Sciatic nerve (tissue), 2 donors: ENCODE measurements at places on chromosomes 6 and 20.

GRCh38 chr6:168649209-168649608, 208.2 kb downstream of the SMOC2 start:
- no peak for DNase-seq

DNA sequence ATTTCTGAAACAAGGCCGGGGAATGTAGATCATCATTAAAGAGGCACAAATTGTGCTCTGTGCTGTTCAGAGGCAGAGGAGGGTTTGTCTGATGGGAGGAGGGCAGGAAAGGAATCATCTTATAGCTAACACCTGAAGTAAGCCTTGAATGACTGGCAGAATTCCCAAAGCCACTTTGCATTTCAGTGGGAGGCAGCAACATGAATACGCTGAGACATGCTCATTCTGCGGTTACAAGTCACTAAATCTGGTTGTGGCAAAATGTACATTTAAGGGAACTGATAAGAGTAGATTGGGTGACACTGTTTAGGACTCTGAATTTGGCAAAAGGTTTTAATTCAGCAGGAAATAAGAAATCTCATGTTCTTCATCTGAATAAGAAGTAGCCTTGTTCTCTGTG, 4.4 kb upstream of the COL19A1 start:
- no peak for DNase-seq

DNA sequence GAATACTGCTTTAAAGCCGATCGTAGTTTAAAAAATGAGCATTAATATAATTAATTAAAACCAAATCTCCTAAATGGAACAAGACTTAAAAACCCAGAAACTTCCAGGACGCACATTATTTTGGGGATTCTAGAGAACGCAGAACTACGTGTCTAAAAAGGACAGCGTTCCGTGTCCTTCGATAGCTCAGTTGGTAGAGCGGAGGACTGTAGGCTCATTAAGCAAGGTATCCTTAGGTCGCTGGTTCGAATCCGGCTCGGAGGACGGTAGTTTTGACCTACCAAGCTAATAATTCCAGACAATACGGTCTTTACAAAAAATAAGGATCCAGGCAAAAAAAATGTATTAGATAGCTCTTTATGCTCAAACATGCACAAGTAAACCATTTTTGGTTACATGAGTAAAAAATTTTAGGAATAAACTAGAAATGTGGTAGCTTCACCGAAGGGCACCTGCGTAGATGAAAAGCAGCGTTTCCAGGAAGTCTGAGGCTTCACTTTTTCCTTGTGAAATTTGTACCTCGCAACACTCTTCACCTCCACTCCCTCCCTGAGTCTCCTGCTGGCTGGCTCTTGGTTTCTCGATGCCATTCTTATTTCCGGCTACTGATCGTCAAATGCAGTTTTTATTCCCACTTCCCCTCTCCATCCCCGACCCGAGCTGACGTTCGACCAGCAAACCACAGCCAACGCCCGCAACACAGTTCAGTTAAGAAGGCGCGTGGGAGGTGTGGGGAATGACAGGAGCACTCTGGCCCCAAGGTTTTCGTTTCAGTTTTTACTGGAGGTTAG, 19.6 kb upstream of the ABT1 start:
- no peak for DNase-seq

DNA sequence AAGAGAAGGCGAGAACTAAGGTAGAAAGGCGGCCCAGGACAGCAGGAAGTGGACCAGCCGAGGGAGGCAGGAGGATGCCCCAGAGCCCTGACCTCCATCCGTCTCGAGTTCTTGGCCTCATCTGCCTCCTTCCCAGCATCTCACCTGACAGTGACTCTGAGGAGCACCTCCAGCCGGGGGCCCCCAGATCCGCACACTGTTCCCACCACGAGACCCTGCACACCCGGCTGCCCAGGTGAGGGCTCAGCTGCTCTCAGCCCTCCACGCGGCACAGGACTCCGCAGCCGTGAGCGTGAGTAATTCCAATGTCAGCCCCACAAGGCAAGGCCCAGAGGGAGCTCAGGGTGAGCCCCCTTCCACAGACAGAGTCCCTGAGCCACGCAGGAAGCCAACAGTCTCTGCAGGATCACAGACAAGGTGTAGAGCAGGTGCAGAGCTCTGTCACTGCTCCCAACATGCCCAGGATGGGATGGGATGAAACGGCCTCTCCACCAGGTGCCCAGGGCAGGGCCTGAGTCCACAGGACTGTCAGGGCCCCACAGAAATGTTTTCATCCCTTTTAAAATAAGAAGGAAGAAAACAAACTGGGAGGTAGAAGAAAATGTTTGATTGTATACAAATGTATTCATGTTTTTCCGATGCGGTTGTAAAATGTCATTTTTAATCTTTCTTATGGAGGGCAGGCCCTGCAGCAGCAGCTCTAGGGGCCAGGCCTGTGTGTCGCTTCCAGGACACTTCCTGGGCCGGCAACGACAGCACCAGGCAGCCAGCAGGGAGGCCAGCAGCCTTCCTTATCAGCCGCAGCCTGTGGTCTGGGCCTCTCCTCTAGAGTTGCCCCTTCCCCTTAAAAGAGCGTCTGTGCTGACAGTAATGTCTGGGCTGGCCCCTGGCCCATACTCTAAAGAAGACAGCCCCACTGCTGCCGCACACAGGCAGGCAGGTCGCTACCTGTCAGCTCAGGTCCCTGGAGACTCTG, 66.9 kb downstream of the DLL1 start:
- peak; percentile 51 for DNase-seq

GRCh38 chr20:4546786-4547185, 174.9 kb upstream of the PRND start:
- no peak for DNase-seq

- no peak for DNase-seq
Observed at GRCh38 chr6:37078814-37079213, 73.4 kb downstream of the FGD2 start.

DNA sequence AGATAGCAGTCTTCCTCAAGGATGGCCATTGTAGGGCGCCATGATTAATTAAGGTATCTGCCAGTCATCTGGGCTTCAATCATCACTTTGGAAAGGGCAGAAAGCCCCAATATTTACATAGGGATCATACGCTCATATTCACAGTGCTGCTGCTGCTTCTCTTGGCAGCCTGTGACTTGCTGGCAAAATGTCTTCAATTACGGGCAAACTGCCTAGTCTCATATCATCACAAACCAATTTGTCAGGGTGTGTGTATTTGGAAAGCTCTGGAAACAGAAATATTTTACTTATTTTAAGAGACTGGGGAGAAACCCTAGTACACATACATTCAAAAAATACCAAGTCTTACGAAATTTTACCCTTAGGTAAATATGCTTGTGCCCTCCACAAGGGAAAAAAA, 77.6 kb downstream of the SAMD5 start:
- no peak for DNase-seq

DNA sequence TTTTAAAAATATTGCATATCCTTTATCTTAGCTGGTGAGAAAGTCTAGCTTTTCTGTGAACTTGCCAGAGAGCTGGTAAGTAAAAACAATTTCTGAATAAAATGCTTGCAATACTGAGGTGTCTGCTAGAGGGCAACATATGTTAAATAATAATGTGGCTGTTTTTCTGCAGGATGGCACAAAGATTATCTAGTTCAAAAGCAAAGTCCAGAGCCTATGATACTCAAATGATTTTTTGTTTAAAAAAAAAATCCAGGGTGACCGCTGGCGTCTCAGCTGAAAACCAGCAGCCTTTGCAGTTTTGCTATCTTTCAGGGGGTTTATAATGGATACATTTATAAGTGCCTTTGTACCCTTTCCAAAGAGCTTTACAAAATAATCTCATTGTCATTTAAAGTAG, 194.9 kb downstream of the PHACTR1 start:
- DNase-seq: no peak

GRCh38 chr6:22598339-22598738, 29.0 kb downstream of the HDGFL1 start:
- no peak for DNase-seq

DNA sequence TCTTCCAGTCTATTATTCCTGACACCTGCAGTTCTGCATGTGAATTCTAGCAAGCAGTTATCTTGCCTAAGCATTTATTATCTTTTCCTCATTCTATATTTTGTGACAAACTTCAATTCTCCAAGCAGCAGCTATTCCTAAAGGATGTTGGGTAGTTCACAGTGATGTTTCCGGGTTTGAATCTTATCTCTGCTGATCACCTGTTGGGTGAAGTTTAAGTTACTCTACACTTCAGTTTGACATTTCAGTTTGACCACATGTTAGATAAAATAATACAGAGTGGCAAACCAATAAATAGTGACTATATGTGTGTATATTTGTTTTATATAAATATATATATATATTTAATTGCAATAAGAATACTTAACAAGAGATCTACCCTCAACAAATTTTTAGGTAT, 168.6 kb downstream of the ADGRG6 start:
- DNase-seq: no peak

- peak; percentile 47 for DNase-seq
Observed at GRCh38 chr20:63128367-63128766, 87.6 kb downstream of the YTHDF1 start.

DNA sequence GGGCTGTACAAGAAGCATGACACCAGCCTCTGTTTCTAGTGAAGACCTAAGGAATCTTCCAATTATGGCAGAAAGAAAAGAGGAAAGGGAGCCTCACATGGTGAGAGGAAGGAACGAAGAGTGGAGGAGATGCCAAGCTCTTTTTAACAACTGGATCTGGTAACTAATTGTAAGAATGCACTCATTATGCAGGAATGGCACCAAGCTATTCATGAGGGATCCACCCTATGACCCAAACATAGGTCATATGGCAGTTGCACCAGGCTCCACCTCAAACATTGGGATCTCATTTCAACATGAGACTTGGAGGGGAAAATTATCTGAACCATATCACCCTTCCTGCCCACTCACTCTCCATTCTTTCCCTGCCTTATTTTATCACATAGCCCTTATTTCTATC, 496.0 kb upstream of the SPTLC3 start:
- no peak for DNase-seq

GRCh38 chr20:47311211-47311610, 45.3 kb downstream of the ZMYND8 start:
- DNase-seq: peak; percentile 30

GRCh38 chr6:158081657-158081935, 86.5 kb downstream of the SERAC1 start:
- peak; percentile 39 for DNase-seq

DNA sequence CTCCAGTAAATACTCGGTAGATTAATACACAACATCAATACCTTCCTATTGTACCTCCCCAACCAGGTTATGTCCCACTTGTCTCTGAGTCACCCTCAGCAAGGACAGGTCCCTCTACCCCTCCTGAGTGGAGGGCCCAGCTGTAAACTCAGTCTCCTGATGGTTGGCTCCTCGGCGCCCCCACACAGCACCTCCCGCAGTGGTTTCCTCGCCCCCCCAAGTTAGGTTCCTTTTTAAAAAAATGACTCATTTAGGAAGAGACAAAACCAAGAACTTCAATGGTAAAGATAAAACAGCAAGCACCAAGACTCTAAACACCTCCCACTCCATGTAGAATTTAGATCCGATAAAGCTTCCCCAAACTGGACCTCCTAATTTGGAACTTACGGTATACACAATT, 83.5 kb downstream of the TRERF1 start:
- DNase-seq: no peak

- no peak for DNase-seq
Observed at GRCh38 chr20:18589941-18590674, 2.3 kb downstream of the DTD1 start.

- no peak for DNase-seq
Observed at GRCh38 chr6:143694013-143694412, 16.2 kb downstream of the PHACTR2 start.
